ENCODE measurements at places on chromosomes 16 and 17. TPM values are rescaled to one million over a fixed set of nuclear protein-coding genes. Genes with fewer than 3 reads are reported as not detected.

- no peak overlapping the region for H3K27ac ChIP-seq
- H3K27me3 ChIP-seq, result 0 out of 2 replicates have a peak, but pooled peaks cover 3% of the 10 kb centered on the region
- no peaks in the 10 kb centered on the region for H3K4me1 ChIP-seq
- H3K4me3 ChIP-seq, result no peak overlapping the region
- no peaks in the 10 kb centered on the region for H3K36me3 ChIP-seq
- DNase-seq, result no peak
Measured at GRCh38 chr17:56451629-56452028, 141.9 kb upstream of the NOG start.

DNA sequence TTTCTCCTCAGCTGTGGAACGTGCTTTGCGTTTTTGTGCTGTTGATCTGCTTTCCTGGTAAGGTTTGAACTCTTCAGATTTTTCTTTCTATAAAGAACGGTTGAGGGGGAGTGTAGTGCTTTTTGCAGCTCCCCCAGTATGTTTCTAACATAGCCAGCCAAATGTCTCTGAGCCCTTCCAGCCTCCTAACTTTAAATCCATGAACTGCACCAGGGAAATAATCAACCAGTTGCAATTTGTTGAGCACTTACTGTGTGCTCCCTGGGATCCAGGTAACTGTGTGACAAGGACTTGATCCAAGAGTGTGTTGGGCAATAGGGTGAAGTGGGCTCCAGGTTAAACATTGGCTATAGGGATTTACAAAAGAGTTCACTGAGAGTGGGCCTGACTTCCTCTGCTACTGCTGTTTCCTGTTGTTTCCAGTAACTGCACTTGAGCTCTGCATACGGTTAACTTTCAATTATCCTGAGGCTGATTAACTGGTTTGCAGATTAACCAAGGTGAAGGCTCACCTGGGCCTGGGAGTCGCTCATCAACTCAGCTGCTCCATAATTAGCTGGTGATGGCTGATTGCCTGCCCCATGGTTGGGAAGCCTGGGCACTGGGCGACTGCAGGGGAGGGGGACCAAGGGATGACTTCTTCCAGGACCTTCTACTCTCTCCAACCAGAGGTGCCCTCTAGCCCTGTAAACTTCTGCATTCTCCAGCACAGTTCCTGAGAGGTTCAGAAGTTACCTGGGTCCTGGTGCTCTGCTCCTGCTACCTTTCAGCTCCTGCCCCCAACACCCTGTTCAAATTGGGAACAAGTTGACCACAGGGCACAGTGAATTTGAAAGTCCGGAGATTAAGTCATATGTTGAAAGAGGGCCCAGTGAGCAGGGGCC is 19.5 kb downstream of the HLF start:
- no peak for DNase-seq
- H3K27ac ChIP-seq, result no peak overlapping the region
- no peak overlapping the region for H3K4me3 ChIP-seq
- no peaks in the 10 kb centered on the region for H3K4me1 ChIP-seq
- no peaks in the 10 kb centered on the region for H3K27me3 ChIP-seq

DNA sequence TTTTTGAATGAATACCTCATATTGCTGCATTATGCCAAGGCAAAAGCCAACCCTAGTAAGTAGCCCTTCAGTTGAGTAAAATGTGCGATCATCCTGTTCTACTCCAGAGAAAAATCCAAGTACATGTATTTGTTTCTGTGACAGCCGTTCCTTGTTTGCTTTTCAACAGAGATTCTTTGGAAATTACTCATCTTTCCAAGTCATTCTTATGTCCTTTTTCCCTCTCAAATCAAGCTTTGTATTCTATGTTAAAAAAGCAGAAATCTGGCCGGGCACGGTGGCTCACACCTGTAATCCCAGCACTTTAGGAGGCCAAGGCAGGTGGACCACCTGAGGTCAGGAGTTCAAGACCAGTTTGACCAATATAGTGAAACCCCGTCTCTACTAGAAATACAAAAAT is 112.9 kb upstream of the HAS3 start:
- DNase-seq, result peak; percentile 37
- no peak overlapping the region for H3K4me3 ChIP-seq
- no peaks in the 10 kb centered on the region for H3K36me3 ChIP-seq
- H3K27ac ChIP-seq, result no peak overlapping the region
- H3K27me3 ChIP-seq, result no peaks in the 10 kb centered on the region
- H3K4me1 ChIP-seq, result peaks cover 13% of the 10 kb centered on the region

GRCh38 chr16:7731141-7731540 is 398.5 kb downstream of the RBFOX1 start:
- no peaks in the 10 kb centered on the region for H3K4me1 ChIP-seq
- no peaks in the 10 kb centered on the region for H3K27me3 ChIP-seq
- H3K4me3 ChIP-seq, result no peak overlapping the region
- DNase-seq, result no peak

DNA sequence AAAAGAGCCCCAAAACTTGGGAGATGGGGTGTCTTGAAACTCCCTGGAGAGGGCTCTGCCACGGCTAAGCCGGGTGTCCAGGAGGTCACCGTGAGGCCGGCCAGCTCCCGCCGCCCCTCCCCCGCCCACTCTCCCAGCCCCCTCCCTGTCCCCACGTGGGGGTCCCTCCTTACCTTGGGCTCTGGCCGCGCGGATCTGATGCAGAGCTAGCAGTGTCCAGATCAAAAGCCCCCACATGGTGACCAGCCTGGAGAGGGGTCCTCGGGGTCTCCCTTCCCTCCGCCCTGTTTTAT is 447 bp downstream of the SDK2 start:
- H3K4me1 ChIP-seq, result no peaks in the 10 kb centered on the region
- H3K4me3 ChIP-seq, result no peak overlapping the region
- DNase-seq, result no peak
- H3K27me3 ChIP-seq, result no peaks in the 10 kb centered on the region
- no peak overlapping the region for H3K27ac ChIP-seq
- H3K36me3 ChIP-seq, result no peaks in the 10 kb centered on the region

DNA sequence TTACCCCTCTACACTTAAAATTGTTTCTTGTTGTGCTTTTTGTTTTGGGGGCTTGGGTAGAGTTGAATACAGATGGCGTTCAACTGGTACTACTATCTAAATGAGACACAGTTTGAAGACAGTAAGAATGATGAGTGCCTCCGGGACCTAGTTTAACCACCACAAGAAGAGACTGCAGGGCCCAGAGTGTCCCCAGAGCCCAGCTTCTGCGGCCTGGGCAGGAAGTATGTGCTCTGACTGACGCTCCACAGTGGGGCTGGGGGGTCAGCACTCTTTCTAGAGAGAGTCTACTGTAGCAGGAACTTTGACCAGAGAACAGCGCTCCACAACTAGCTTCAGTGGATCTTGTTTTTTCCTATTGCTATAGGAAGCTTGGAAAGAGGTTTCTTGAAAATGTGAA is 174.0 kb downstream of the VPS53 start:
- H3K36me3 ChIP-seq, result no peaks in the 10 kb centered on the region
- no peaks in the 10 kb centered on the region for H3K27me3 ChIP-seq
- H3K4me3 ChIP-seq, result no peak overlapping the region

DNA sequence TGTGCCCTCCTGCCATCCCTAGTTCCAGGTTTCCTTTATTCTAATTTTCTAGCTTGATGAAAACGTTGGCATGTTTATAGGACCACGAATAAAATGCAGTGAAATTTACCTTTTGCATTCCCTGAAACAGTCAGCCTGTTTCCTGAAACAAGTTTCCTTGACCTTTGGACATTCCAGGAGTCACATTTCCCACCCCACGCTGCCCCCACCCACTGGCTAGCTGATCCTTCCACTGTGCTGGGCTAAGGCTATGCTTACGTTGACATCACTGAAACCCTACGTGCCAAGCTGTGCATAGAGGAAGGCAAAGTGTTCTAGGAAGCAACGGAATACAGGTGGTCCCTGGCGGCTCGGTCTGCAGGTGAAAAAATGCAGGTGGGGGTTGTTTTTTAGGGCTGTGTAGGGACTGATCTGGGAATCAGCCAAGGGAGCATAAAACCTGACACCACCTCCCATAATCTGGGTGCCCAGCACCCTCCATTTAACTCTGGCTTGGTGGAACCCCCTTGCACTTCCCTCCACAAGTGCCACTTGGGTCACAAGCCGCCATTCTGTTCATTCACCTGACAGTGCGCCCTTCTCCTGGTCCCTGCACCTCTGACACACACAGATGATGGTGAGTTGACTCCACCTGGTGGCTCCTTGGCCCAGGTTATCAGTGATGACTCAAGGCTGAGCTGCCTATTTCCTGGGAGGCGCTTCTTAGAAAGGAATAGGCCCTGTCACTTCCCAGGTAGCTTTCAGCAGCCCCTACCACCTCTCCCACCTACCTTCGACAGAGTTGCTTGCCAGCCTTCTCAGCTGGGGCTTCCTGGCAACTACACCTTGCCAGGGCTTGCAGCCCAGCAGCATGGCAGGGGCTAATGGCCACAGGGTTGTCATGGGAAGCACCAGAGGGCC is 83.7 kb downstream of the N4BP1 start:
- H3K4me1 ChIP-seq, result no peaks in the 10 kb centered on the region
- no peaks in the 10 kb centered on the region for H3K36me3 ChIP-seq
- no peak overlapping the region for H3K27ac ChIP-seq

DNA sequence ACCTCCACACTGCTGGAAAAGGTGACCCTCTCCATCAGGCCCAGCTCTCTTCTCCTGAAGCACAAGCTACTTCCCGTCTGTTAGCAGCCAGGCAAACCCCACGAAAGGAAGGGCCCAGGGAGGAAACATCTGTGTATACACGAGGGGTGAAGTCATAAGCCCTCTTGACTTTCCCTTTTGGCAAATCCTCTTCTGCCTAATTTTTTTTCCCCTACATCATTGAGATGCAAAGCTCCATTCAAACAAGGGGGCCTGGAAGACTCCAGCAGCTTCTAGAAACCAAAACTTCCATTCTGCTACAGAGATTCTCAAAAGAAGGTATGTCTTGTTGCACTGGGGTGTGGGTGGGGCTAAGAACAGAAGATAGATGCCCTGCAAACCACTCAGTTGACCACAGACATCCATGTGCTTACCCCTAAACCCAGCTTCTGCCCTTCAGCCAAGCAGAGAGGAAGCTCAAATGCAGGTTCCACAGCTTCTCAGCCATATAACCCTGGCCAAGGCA is 145.6 kb upstream of the RCVRN start:
- no peaks in the 10 kb centered on the region for H3K27me3 ChIP-seq
- H3K36me3 ChIP-seq, result peaks cover 13% of the 10 kb centered on the region
- peak; percentile 95 for DNase-seq
- H3K27ac ChIP-seq, result peak overlapping the region; percentile 94
- H3K4me1 ChIP-seq, result peaks cover 97% of the 10 kb centered on the region
- peak overlapping the region; percentile 75 for H3K4me3 ChIP-seq

DNA sequence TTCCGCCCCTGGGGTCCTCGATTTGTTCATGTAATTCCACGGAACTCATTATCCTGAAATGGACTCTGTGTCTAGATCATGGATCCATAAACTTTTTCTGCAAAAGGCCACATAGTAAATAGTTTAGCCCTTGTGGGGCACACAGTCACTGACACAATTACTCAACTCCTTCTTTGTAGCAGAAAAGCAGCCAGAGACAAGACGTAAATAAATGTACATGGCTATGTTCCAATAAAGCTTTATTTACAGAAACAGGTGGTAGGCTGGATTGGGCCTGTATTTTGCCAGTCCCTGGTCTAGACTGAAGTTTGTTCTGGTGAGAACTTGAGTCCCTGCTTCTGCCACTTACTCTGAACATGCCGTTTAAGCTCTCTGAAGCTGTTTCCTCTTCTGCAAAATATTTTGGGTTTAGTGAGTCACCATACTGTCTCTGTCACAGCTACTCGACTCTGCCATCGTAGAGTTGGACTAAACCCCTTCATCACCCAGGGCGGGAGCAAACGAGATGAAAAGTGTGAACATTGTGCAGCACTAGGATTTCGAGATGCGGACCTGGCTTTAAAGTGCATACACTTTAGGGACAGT is 61.9 kb upstream of the FOXF1 start:
- no peaks in the 10 kb centered on the region for H3K36me3 ChIP-seq
- no peaks in the 10 kb centered on the region for H3K27me3 ChIP-seq

DNA sequence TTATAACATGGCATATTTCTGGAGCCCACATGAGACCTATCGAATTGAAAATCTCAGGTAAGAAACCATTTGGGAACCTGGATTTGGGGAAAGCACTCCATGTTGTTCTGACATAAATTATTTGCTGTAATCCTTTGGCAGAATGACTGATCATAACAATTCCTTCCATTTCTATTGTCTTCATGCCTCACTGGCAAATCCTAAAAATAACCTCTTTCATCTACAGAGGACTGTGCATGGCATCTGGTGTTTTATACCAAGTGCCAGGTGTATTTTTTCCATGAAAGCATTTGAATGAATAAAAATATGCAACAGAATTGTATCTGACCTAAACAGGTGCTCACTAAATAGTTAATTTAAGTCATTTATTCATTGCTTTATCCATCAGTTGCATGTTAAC is 33.7 kb upstream of the COQ7 start:
- no peak overlapping the region for H3K4me3 ChIP-seq
- H3K36me3 ChIP-seq, result no peaks in the 10 kb centered on the region
- no peak for DNase-seq
- H3K27ac ChIP-seq, result no peak overlapping the region

DNA sequence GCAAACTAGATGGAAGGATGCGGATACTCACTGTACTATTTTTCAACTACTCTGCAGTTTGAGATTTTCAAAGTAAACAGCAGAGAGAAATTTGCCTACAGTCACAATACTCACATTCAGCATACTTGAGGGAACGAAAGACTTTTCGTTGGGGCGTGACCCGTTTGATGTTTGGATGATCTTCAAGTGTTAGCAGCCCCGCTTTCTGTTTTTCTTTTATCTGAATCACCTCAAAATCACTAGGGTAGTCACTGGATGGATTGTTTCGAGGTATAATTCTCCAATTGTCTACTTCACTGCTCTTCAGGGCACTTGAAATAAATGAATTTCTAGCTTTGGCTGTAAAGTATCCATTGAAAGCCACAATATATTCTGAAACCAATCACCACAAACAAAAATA is 17.8 kb downstream of the MBTPS1 start:
- H3K4me1 ChIP-seq, result peaks cover 10% of the 10 kb centered on the region
- no peak overlapping the region for H3K27ac ChIP-seq
- no peaks in the 10 kb centered on the region for H3K27me3 ChIP-seq
- H3K36me3 ChIP-seq, result peaks cover 25% of the 10 kb centered on the region
- DNase-seq, result no peak

GRCh38 chr16:5837007-5837670 is 739.5 kb upstream of the EEF2KMT start:
- no peaks in the 10 kb centered on the region for H3K4me1 ChIP-seq
- no peak overlapping the region for H3K27ac ChIP-seq
- no peaks in the 10 kb centered on the region for H3K27me3 ChIP-seq
- no peaks in the 10 kb centered on the region for H3K36me3 ChIP-seq

DNA sequence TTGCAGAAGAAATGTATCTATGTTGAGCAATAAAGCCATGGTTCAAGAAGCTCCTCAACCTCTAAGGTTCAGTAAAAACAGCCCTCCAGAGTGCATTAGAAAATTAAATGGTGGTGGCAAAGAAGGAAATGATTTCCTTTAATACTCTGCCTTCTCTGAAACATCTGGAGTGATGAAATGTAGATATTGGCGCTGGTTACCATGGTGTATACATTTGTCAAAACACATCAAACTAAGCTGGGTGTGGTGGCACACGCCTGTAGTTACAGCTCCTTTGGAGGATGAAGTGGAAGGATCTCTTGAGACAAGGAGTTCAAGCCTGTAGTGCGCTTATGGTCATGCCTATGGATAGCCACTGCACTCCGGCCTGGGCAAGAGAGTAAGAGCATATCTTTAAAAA is 6.0 kb downstream of the CAPNS2 start:
- H3K4me3 ChIP-seq, result no peak overlapping the region
- H3K27ac ChIP-seq, result no peak overlapping the region
- no peak for DNase-seq

SLC52A1 gene
- not detected for total RNA-seq

ATP2A3 gene
- 101 TPM for total RNA-seq

ABCC6 gene
- not detected for total RNA-seq

CHP2 gene
- not detected for total RNA-seq

MRPS23 gene
- 61.3 TPM for total RNA-seq

CACNG4 gene
- not detected for total RNA-seq

TBC1D3 gene
- 2.1 TPM for total RNA-seq

CISD3 gene
- total RNA-seq, result 6.8 TPM

Measured in Karpas-422 (cell line).